ENCODE measurements at places on chromosomes 12 and 14.

- no peak for DNase-seq
Observed at GRCh38 chr12:91978143-91978542, 167.5 kb downstream of the BTG1 start.

DNA sequence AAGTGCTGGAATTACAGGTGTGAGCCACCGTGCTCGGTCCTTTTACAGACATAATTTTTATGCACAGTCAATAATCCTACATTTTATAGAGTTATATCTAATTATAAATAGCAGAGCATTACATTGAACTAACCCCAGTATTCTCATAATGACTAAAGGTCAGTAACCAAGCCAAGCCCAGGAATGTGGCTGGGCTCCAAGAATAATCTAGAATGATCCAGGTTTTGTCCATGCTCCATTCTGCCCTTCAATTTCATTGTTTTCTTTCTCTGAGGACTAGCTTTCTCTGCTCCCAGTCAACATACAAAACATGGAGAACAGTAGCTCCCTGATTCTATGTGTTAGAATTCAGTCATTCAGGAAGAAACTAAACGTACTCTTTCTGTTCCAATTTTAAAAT lies 92.1 kb upstream of the KRR1 start:
- no peak for DNase-seq

DNA sequence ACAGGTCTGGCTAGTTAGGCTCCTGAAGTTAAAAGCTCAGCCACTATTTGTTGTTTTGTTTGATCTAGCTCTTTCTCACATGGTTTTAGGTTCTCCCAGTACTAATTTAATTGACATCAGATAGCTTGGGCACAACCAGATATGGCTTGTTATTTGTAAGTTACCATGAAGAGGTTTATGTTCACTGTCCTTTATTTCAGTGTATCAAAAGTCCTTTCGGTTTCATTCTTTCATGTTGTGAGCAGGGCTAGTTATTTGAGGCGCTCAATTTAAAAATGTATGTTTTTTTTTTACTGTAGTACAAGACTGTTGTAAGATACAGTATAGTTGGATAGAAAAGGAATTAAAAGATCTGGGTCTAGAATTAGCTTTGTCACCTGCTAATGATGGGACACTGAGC lies 7.0 kb downstream of the GPX2 start:
- DNase-seq, result no peak

- no peak for DNase-seq
Observed at GRCh38 chr14:38958589-38958988, 144.4 kb downstream of the SEC23A start.

DNA sequence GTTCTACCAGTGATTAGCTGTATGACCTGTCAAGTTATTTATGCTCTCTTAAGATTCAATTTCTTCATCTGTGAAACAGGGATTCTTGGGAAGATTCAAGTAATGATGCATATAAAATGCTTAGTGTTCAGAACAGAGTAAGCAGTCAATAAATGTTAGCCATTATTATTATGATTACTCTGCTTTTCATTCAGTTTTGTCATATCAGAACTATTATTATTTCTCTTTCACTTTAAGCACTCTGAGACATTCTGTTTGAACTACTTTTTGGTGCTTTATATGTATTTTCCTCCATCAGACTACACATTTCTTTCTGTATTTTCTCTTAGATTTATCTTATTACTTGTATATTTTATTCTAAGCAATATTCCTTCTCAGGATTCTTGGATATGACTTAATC lies 81.2 kb downstream of the CFAP54 start:
- no peak for DNase-seq

- DNase-seq, result no peak
Observed at GRCh38 chr12:45124485-45125155, 73.7 kb upstream of the DBX2 start.

- no peak for DNase-seq
Observed at GRCh38 chr12:95462551-95462950, 11.4 kb upstream of the METAP2 start.

- DNase-seq, result no peak
Observed at GRCh38 chr14:69471436-69471835, 13.1 kb upstream of the PLEKHD1 start.

DNA sequence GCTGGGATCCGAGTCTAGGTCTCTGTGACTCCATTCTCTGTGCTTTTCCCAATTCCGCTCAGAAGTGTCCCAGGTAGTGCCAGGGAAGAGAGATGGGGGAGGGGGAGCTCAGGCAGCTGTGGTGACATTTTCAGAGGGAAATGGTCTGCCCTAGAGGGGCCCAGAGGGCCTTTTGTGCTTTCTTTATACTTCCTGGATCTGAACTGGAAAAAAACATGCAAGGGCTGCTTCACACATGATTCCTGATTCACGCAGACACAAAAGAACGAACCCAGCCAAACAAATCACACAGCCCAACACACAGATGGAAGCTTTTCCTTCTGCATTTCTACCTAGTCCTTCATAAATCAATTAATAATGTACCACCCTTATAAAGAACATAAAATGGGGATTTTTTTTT lies 26.5 kb downstream of the GPR68 start:
- no peak for DNase-seq
